Upper lobe of left lung (tissue), 6 donors: ENCODE measurements at places on chromosomes 4 and X. TPM values are rescaled to one million over a fixed set of nuclear protein-coding genes. Genes with fewer than 3 reads are reported as not detected.

DNA sequence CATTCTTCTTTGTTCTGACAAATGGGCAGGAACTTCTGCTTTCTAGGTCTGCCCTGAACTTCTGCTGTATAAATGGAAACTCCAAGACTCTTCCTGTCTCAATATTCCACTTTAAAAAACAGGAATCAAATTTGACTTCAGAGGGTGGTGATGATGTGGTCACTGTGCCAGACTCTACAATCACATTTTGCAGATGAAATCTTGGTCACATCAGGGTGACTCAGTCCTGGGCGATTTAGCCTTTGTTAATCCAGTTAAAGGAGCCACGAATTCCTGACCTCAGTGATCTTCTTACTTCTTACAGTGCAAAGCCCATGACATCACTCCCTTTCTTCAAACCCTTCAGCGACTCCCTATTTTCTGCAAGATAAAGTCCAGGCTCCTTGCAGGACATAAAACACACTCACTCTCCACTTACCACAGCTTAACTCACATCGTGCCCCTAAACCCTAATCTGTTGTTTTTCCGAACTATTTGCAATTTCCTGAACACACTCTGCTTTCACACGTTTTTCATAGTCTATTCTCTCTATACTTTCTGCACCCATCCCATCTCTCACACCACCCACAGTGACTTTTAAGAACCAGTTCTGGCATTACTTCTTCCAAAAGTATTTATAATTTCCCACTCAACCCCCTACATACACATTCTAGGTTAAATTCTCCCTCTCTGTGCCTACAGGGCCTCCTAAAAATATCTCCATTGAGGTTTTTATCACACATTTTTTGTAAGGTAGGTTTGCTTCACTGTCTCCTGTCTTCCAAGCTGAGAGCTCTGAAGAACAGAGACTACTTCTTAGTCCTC, 11.1 kb downstream of the GASK1B start:
- no peaks in the 10 kb centered on the region for H3K4me1 ChIP-seq
- peak; percentile 34 for DNase-seq
- no peaks in the 10 kb centered on the region for H3K36me3 ChIP-seq
- H3K27me3 ChIP-seq, result no peaks in the 10 kb centered on the region
- H3K4me3 ChIP-seq, result no peak overlapping the region

DNA sequence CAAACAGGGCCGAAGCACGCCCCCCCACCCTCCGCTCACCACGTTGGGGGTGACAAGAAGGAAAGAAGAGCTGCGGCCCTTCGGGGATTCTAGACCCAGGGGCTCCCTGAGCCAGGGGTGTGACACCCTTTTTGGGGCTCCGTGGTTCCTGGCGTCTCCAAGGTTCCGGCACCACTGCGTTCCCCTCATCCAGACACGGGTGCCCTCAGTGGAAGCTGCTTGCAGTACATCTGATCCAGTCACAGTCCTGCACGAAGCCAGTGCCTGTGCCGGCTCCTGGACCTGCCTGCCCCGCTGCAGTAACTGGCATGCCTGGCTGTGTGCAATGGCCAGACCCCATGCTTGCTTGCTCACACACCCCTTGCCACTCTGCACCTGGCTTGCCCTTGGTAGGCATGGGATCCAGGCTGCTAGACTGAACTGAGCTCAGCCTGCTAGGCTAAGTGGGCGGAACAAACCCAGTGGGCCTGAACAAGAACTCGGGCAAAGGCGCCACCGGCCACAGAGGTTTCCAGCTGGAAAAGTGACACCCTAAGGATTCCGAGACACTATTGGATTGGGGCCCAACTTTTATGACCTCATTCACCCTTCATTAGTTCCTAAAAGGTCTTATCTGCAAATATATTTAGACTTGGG, 420.4 kb upstream of the AGA start:
- no peak overlapping the region for H3K27ac ChIP-seq
- H3K27me3 ChIP-seq, result no peaks in the 10 kb centered on the region
- no peak for DNase-seq
- H3K4me1 ChIP-seq, result no peaks in the 10 kb centered on the region
- H3K4me3 ChIP-seq, result no peak overlapping the region
- H3K36me3 ChIP-seq, result no peaks in the 10 kb centered on the region

- no peak for DNase-seq
- no peaks in the 10 kb centered on the region for H3K27me3 ChIP-seq
- H3K4me3 ChIP-seq, result no peak overlapping the region
- H3K27ac ChIP-seq, result no peak overlapping the region
- no peaks in the 10 kb centered on the region for H3K36me3 ChIP-seq
- no peaks in the 10 kb centered on the region for H3K4me1 ChIP-seq
Observed at GRCh38 chr4:181672751-181673150, 570.5 kb upstream of the TENM3 start.

- H3K4me1 ChIP-seq, result peaks cover 13% of the 10 kb centered on the region
- no peak overlapping the region for H3K4me3 ChIP-seq
- no peak for DNase-seq
- peaks cover 5% of the 10 kb centered on the region for H3K36me3 ChIP-seq
- no peaks in the 10 kb centered on the region for H3K27me3 ChIP-seq
- H3K27ac ChIP-seq, result no peak overlapping the region
Observed at GRCh38 chr4:55539658-55540057, 7.1 kb downstream of the CLOCK start.

DNA sequence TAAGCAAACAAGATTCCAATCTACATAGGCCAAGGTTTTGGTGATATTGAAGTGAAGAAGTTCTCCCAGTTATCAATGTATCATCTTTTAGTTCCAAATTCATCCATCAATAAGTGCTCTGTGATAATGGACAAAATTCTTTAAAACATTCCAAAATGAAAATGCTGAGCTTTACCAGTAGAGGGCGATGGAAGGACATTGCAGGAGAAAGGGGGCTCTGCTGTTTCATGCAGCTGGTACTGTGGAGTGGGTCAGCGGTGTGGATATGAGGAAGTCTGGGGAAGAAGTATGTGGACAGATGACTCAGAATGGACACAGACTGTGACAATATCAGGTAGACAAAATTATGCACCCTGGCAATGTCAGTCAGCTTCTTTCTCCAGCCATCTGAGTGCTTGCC, 46.6 kb upstream of the HS6ST2 start:
- H3K27ac ChIP-seq, result no peak overlapping the region
- no peaks in the 10 kb centered on the region for H3K4me1 ChIP-seq
- H3K36me3 ChIP-seq, result no peaks in the 10 kb centered on the region
- no peak for DNase-seq

Gene SPANXN4
- total RNA-seq, result not detected

Gene CXorf38
- total RNA-seq, result 14.7 TPM
